Cerebellar nuclear complex (tissue), 1 donor: ENCODE measurements at places on chromosomes 16 and 17.

GRCh38 chr17:67390646-67391361 lies 13.7 kb downstream of the PITPNC1 start:
- no peak for DNase-seq

DNA sequence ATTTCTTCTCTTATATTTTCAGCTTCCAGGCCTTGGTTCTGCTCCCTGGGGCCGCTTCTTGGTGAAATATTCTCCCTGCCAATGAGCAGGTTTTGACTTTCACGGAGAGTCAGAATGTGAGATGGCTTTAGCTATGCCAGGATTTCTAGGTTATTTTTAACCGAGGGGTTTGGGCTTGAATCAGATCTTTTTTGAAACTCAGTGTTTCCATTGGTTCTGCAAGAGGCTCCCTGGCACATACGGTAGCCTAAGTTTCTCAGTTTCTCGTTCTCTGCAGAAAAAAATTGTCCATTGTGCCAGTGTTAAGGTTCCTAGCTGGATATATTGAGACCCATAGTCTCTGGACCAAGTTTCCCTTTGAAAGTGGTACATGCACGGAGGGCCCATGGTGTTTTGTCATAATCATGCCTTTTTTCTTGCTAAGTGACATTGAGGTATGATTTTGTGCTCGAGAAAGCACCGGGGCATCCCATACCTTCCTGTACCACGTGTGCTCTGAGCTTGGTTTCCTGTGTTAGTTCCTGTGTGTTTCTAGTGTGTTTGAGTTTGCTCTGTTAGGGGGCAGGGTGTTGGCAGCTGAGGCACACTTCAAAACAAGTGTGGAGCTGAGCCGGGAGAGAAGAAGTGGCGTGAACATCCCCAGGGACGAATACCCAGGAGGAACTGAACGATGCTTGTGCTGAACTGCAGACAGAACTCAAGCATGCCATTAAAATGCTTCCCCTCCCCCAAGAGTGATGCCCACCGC lies 127.2 kb downstream of the HS3ST3B1 start:
- no peak for DNase-seq

DNA sequence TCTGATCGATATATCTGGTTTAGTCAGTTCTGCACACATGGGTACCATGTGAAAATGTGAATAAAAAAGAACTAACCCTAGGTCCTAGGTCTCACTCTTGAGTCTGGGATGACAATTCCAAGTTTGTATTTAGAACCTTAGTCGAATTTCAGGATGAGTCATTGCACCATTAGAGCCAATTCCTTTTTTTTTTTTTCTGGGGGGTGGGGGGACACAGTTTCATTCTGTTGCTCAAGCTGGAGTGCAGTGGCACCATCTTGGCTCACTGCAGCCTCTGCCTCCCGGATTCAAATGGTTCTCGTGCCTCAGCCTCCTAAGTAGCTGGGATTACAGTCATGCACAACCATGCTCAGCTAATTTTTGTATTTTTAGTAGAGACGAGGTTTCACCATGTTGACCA lies 41.6 kb downstream of the SPAG9 start:
- no peak for DNase-seq

- no peak for DNase-seq
These were observed 65.8 kb downstream of the RMI2 start for GRCh38 chr16:11411059-11411550.

- DNase-seq, result no peak
These were observed 594 bp upstream of the CARHSP1 start for GRCh38 chr16:8869212-8869987.

DNA sequence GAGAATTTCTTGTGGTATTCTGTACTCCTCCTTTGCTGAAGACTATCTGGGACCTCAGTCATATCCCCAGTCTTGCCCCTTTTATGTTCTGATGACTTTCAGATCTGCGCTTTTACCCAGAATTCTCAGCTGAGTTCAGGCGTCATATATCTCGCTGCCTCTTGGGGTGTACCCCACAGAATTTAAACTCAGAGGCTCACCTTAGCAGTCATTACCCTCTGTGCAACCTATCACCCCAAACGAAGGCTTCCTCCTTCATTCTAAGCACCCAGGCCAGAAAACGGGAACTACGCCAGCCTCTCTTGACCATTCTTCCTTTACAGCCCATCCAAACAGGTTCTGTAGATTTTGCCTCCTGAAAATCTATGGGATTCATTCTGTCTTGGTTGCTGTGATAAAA lies 574.8 kb upstream of the C16orf82 start:
- DNase-seq, result no peak

DNA sequence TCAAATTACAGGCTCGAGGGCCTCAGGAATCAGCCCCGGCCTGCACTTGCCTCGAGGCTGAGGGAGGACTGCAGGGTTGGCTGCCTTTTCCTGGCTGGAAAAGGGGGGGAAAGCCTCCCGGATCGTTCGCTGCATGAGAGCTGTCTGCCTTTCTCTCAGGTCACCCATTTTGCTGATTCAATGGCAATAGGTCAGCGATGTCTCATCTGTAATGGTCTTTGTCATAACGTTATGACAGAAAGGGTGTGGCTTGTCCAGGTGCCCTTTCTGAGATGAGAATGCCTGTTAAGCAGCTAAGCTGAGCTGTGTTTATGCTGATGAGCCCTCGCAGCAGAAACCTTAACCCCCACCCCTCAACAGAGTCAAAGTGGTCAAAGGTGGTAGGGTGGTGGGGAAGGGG lies 81.8 kb downstream of the AKAP1 start:
- no peak for DNase-seq

DNA sequence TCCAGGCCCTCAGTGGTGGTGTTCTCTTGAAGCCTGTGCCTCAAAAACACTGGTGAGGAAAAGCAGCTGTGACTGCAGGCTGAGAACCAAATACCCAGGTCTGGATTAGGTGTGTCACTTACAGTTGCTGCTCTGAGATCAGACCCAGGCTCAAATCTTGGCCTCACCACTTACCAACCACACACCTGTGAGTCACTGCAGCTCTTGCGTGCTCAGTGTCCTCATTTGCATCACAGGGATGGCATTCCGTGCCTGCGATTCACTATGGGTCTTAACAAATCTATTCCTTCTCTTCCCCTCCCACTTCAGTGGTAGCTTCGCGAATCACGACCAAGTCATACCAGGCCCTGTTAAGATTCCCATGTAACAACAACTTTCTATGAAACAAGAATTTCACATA lies 233.4 kb upstream of the HSBP1 start:
- DNase-seq, result no peak

DNA sequence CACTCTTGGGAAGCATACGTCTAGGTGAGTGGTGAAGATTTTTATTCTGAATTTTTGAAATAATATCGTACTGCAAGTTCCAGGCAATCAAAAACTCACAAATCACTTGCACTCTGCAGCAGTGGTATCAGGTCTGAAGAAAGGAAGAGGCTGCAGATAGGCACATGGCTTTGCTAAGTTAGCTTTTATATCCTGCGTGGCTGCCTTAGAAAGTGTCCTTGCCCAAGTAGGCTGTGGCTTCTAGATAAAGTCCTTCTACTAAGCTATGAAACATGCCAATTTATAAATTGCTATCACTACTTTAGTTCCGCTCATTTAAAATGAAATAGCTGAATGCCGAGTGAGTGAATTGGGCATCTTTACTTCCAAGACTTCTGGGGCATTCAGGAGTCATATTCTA lies 17.9 kb downstream of the WWOX start:
- no peak for DNase-seq

- DNase-seq, result no peak
These were observed 2.8 kb downstream of the DRC3 start for GRCh38 chr17:17975436-17975835.

- DNase-seq, result no peak
These were observed 30.4 kb upstream of the METTL16 start for GRCh38 chr17:2542056-2542455.

- DNase-seq, result no peak
These were observed 12.8 kb upstream of the CNEP1R1 start for GRCh38 chr16:50012182-50012581.

GRCh38 chr16:15457958-15458357 lies 23.6 kb downstream of the BMERB1 start:
- DNase-seq, result no peak

DNA sequence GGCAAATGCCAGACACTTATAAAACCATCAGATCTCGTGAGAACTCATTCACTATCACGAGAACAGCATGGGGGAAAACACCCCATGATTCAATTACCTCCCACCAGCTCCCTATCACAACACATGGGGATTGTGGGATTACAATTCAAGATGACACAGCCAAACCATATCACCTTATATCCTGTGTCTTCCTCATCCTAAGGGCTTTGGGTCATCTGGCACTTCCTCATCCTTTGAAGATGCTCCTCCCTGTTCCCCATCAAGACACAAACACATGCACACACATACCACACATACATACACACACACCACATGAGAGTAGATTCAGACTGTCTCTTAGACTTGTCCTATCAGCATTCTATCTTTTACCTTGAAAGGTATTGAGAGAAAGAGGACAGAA lies 2.8 kb upstream of the PMFBP1 start:
- no peak for DNase-seq

GRCh38 chr16:1906055-1906845 lies 12.0 kb downstream of the HS3ST6 start:
- no peak for DNase-seq

DNA sequence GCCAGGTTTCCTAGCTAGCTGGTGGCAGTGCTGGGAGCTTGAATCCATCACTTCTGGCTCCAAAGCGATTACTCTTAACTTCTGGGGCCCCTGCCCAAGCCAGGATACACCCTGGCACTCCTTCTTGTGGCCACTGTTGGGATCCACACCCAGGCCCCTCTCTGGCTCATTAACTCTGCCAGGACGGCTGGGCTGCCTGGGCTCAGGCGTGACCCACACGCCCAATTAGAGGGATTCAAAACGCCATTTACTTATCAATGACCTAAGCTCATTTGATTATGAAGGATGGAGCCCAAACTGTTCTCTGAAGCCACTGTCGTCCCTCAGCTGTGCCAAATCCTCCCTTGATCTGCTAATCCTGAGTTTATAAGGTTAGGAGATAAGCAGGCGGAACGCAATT lies 79.7 kb upstream of the BRD7 start:
- no peak for DNase-seq

DNA sequence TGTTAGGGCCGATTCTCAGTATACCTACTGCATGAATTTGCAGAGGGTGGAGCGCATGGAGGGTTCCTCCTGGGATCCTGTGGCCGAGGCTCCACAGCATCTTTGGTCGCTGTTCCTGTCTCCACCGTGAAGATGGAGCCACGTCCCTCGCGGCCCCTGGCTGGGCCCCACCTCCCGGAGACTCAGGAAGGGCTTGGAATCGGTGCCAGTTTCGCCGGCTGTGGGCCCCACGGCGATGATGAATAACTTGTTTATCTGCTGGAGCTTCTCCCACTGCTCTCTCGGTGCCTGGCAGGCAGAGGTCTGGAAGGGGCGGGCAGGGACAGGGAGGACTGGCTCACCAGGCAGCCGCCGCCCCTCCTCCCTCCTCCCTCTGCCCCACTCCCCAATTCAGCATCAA lies 8.1 kb downstream of the SLC5A11 start:
- DNase-seq, result no peak

DNA sequence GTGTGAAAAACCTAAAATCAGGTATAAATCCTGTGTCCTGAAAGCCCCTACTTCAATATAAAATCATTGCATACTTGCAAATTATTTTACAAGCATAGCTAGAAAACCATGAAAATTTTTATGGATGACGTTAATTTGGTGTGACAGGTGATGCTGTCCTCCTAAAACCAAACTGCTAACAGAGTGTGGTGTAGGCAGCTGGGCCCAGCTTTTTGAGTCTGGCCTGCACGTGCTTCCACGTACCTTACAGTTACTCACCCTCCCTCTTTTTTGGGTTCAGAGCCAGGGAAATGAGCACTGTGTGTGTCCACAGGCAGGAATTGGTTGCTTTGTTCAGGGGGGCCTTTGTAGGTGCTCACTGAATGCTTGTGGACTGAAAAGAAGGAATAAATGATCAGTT lies 36.4 kb downstream of the CLEC16A start:
- no peak for DNase-seq

DNA sequence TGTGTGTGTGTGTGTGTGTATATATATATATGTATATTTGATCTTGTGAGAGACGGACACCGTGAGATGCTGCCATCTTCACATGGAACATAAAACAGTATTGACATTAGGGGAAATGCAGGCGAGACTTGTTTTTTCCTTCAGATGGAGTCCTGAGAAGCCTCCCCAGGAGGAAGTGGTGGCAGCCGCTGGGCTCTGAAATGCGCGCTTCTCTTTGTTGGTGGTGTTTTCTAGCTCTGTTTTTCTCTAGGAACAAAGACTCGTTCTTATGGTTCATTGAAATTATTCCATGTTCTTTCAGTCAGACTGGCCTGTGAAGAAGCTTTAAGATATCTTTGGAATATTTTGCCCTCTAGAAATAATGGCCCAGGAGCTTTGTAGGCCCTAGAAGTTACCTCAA lies 32.9 kb downstream of the SNX29 start:
- no peak for DNase-seq

DNA sequence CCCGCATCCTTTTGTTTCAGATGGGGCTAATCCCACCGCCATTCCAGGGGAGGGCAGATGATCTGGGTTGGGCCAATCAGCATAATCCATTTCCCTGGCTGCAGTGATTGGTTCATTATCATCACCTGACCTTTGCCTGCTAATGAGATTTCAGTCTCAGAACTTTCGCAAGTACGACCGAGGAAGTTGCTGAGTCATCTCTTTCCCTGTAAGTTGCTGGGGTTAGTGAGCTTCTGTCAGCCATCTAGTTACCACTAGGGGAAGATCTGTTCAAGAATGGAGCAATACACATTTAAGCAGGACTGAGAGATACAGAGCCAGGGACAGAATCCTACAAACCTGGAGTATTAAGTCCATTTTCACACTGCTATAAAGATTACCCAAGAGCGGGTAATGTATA lies 65.3 kb upstream of the NUDT7 start:
- no peak for DNase-seq

DNA sequence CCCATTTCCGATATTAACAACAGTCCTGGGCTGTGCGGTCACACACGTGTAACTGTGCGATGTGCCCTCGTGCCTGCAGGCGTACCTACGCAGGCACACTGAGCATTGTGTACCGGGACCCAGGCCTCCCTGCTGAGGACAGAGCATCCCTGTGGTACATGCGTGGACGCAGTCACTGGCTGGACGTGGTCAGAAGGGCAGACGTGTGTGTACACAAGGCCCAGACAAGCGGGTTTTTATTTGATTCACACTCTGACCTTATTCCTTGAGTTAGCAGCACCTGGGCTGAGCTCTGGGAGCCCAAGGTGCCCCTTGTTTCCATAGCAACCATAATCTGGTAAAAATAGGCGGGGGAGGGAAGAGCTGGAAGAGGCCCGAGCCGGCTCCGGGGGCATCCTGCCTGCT lies 19.5 kb downstream of the RAP1GAP2 start:
- DNase-seq, result no peak
